ENCODE measurements at places on chromosomes 12 and 14.
A peak's percentile ranks its signal among the peaks of the same experiment; 100 is the strongest.

GRCh38 chr14:48350971-48351370, 675.6 kb upstream of the MDGA2 start:
- DNase-seq = peak; percentile 67

GRCh38 chr12:101501410-101501995, 26.4 kb downstream of the SPIC start:
- DNase-seq = no peak

DNA sequence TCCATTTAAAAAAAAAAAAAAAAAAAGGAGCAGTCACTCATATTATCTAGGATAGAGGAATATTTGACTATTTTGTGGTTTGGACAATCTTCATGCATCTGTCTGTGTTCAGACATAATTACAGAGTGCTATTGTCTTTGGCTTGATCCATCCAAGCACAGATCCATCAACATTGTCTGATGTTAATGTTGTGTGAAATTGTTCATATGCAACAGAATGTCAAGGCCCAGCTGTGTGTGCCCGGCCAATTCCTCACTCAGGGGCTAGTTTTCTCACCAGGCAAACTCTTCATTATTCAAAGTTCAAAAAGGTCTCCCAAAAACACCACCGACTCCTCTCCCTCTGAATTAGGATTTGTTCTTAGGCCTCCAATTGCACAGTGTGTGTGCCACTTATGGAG, 324.9 kb upstream of the TMTC1 start:
- no peak for DNase-seq

DNA sequence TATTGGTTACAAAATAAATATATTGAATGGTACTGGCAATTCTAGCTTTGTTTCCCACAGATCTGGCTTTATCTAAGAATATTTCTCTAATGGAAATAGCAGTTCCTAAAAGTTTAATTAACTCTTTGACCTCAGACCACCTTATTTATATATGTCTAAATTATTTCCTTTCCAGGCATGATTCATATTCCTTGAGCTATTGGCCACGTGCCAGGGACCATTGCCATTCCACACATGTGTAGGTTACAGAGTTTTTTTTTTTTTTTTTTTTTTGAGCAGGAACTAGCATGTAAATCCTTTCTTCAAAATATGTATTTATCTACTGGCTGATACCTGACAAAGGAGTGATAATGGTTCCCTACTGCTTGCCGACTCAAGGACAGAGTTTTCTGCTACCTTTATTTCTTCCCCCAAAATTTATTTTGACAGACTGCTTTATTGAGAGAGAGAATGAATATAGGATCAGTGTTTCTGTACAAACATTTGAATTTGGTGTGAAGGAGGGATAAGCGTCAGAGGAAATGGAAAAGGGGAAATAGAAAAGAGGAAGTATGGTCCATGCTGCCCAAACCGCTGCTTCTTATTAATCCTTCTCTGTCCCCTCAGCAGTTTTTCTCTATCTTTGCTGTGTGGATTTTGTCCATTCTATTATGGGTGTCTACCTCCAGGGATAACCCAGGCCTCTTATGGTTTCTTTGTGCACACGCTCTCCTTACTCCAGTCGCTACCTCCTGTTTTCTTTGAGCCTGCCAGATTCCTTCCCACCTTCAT, 36.4 kb downstream of the PDE3A start:
- DNase-seq = peak; percentile 50

GRCh38 chr14:85336817-85337216, 193.1 kb upstream of the FLRT2 start:
- no peak for DNase-seq

DNA sequence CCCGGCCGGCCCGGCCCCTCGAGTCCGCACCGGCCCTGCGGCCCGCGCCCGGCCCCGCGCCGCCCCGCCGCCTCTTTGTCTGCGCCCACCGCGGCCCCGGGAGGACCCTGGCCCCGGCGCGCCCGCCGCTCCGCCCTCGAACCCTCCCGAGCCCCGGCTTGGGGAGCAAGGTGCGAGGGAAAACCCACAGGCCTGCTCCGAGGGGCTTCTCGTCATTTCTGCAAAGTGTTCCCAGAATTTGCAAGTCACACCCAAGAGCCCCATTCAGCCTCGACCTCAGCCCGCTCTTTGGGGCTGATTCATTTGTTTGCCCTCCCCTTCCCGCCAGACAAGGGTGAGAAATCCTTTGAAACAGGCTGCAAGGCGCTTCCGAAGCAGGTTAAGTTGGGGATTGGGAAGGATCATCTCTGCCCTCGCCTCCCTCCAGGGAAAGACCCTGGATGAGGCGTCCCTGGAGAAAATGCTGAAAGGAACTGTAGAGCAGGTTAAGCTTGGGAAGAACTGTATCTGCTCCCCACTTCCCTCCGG, 325 bp upstream of the CLIP1 start:
- DNase-seq = peak; percentile 82

DNA sequence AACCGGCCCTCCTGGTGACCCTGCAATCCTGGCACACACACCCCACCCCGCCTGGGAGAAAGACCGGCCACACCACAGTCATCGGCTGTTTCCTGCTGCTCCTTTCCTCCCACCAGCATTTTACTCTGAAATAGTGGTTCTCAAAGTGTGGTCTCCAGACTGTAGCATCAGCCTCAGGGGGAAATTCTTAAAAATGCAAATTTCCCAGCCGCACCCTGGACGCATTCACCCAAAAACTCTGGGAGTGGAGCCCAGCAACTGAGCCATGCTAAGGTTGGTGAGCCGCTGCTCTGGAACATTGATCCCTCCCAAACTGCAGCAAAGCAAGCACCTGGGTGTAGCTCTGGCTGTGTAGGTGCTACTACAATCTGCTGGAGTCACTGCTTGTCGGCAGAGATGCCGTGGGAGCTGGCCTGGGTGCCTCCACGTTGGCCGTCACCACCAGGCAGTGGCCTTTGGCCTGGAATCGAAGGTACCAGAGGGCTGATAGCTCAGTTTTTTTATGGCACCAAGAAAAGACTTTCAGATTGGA, 38.4 kb upstream of the BCL2L14 start:
- no peak for DNase-seq

DNA sequence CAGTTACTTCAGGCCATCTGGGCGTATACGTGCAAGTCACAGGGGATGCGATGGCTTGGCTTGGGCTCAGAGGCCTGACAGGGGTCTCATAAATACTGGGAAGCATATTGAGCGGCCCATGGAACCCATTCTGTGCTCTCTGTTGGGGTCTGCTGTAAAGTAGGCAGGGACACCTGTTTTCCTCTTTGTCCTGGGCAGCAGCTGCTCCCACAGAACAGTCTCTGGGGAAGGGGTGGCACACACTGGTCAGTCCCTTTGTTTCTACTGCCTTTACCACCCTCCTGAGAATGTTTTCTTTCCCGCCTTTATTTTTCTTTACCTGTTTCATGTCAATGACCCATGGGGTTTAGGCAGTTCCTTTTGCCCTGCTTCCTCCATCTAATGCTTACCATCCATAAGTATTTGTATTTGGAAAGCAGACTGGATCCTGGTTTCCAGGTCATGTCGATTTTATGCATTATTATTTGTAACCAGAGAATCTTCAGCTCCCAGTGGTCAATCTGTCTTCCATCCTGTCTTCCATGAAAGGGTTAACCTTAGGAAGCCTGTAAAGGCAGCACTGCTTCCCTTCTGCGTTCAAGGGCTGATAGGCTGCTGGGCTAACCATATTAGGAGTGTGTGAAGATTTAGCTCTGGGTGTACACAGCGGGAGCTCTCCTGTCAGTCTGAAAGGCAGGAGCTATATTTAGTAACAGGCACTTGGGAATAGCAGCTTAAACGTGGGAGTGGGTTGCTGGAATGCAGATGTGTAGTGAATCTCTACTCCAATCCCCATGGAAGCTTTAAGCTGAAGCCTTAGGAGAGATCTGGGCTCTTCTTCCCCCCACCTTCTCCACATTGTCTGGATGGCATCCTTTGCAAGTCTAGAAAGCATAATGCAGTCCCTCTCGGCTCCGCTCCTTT, 124.0 kb downstream of the DYRK2 start:
- no peak for DNase-seq

DNA sequence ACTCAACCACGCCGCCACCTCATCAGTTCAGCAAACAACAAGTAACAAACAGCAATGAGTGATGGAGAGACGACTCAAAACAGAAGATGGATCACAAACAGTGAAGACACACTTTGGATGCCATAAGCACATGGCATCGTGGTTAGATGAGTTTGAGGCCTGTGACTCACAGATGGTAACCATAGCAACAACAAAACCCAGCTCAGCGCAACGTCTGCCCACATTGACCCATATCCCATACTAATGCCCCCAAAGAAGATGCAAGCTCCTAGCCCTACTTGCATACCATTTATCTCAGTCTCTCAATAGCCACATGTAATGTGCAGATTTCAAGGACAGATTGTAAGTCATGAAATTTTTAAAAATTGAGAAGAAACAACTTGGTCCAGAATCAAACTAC, 1322.3 kb upstream of the TMEM132C start:
- DNase-seq = no peak

DNA sequence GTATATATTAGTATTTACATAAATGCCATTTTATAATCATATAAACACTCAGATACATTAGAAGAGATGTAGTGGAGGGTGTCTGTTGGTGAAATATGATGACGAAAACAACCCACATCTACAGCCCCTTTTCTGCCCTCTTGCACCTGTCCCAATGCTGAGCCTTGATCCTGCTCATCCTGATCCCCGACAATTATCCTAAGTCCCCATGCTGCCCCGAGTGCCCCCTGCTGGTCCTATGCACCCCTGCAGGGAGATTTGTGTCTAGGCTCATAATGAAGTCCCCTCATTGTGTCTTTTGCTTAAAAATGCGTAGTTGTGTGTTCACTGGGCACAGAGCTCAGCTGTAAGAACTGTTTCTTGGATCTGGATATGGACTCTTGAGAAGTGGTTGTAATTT, 554.5 kb downstream of the TMEM121 start:
- no peak for DNase-seq

DNA sequence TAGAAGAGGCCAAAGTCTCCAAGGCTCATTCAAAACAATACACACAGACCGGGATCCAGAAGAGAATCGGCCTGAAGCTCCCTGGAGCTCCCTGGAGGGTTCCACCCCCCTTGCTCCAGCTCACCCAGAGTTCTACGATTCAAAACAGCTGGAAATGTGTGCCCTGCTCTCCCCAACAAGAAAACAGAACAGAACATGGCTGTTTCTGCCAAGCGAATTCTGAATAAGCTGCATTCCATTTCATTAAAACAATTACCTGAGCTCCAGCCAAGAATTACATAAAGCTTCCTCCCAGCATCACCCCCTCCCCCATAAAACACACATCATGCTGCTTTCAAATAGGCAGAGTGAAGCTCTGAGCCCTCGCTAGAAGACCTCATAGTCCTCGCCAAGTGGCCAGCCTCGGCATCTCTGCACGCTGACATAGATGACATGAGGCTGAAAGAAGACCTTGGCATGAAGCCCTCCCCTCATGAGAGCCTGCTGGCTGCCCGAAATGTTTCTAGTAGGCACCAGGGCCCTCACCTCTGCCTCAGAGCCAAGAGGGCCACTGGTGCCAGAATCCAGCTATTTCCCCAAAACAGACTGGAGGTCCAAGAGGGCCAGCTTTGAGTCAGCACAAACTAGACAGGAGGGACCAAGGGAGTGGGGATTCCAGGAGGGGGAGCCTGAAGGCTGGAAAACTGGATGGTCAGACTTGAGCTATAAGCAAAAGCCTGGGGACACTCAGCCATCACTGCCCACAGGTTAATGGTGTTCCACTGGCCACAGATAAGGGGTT, 8.3 kb downstream of the PXN start:
- DNase-seq = peak; percentile 88

- DNase-seq = no peak
These were observed 55.5 kb downstream of the CDC42BPB start for GRCh38 chr14:103001651-103002396.

GRCh38 chr12:9668161-9669018, 1.1 kb upstream of the CLEC2D start:
- DNase-seq = no peak

DNA sequence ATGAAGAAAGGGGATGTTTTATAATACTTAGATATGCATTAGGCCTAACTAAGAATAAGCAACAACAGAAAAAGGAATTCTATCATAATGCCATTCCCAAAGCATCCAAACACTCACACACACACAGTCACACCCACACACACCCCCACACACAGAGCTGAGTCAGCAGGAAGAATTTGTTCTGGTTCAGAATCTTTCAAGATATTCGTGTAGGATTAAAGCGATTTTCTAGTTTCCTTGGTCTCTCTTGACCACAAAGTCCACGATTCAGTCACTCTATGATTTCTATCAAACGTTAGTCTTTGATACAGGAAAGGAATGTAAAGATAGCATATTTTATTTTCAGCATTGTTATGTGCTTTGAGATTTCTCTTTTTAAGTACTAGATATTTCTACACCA, 382.6 kb upstream of the DCN start:
- peak; percentile 51 for DNase-seq

DNA sequence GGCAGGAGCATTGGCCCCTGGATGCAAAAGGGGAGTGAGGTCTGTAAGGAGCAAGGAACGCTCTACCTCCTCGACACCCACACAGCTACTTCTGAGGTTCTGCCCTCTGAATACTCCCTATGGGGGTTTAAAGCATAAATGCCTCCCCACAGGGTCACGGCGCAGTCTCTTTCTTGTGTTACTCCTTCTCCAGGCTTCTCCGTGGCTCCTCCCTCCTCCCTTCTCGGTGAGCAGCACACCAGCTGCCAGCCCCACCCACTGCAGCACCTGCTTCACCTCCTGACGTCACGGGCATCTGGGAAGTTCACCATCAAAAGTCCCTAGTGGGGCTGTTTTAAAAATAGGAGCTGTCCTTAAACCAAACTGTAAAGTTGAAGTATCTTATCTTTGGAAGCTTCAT, 67.3 kb downstream of the SPTB start:
- DNase-seq = peak; percentile 71

DNA sequence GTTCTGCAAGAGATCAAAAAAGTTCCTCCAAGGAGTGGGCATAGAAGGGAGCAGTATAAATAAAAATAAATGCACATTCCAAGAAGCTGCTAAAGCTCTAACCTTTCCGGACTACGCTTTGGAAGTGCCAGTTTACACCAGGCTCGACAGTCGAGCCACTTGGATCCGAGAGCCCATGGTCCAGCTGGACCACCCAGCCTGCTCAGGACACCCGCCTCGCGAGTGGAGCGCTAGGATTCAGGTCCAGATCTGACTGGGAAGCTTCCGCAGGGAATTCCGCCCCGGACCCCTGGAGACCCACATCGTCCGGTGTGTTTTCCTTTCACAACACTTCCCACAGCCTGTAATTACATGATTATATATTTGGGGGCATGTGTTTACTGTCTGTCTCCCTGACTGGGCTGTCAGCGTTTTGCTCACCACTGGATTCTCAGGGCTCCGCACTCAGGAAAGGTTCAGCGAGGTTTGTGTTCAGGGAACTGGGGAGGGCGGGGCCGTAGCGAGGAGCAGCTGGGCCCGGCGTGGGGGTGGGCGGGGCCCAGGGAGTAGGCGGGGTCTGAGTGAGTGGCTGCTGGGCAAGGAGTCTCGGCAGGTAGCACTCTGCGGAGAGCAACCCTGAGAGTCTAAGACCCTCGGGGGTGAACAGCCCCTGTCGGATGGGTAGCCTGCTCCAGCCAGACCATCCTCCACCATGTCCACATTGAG, 52.3 kb upstream of the TMEM263 start:
- DNase-seq = peak; percentile 83

DNA sequence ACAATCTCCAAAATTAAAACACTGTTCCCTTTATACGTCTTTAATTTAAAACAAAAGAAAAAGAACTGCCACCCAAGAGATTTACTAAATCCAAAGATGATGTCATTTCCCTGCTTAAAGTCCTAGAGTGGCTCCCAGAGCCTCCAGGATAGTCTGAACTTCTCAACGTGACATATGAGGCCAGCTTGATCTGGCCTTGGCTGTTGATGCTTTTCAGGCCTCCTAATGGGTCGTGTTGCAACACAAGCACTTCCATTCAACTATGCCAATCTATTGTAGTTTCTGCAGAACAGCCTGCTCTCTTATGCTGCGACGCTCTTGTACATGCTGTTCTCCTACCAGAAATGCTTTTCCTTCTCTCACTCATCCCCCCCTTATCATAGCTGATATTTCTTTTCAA, 35.7 kb downstream of the LGR5 start:
- no peak for DNase-seq
